Activated CD4-positive, CD25-positive, alpha-beta regulatory T cell treated with anti-CD3 and anti-CD28 coated beads, Interleukin-2, amount 50 U/mL, for 72 hours (primary cell): ENCODE measurements at places on chromosomes 1 and 21.

DNA sequence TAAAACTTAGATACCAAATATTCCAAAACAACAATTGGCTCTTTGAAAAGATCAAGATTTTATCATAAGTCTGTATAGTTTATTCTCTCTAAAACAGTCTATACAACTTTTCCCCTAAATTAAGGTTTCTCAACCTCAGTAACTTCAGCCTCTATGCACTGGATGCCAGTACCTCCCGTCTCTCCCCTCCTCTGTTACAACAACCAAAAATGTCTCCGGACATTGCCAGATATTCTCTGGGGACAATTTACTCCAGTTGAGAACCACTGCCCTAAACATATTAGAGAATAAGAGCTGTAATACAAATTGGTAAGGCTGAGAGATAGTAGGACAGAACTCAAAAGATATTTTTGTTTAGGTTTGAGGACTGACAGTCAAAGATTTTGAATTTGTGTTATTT is 71.6 kb downstream of the TMEM200B start:
- DNase-seq, result no peak

DNA sequence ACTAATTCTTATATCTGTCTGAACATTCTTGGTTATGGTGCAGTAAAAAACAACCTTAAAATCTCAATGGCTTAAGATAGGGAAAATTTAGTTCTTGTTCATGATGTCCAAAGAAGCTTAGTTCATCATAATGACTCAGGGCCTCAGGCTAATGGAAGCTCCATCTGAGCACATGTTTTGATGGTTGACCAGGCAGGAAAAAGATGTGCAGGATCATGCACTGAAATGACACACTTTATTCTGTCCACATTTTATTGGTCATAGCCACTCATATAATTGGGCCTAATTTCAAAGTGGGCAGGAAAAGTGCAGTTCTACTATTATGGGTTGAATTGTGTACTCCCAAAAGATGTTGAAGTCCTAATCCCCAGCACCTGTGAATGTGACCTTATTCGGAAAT is 198.2 kb downstream of the CENPF start:
- DNase-seq, result no peak

DNA sequence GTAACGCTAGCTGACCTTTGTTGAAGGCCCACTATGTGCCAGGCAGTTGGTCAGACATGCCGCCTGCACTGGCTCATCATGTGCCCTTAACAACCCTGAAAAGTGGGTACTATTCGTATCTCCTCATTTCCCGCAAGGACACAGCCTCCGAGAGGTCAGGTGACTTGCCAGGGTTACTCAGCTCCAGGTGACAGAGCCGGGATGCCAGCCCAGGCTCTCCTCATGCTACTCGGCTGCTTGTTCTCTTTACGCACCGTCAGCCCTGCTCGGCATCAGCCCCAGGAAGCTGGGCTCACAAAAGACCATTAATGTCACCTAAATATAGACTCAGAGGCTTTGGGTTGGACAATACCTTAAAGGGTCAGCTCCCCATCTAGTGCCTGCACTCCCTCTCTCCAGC is 29.0 kb downstream of the GRHL3 start:
- no peak for DNase-seq

DNA sequence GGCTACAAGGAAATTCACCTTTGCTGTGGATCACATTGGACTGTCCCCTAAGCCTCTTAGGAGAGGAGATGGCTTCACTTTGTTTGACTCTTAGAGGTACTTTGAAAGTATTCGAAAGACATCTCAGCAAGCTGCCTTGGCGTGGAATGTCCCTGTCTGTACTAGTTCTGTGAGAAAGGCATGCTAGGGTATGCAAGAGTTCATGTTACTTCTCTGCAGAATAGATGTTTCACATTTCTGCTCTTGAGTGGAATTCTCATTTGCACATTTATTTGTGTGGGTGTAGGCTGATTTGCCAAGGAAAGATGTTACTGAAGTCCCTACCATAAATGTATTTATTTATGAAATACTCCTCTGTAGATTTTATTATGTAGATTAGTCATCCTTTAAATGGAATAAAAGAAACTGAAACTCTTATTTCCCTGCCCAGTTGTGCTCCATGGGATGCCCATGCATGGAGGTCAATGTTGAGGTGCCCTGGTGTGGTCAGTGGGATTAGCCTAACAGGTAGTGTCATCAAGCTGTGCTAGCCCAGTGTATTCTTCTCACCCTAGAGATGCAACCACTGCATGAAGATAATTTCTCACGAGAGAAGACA is 13.8 kb downstream of the MIA3 start:
- DNase-seq, result no peak

DNA sequence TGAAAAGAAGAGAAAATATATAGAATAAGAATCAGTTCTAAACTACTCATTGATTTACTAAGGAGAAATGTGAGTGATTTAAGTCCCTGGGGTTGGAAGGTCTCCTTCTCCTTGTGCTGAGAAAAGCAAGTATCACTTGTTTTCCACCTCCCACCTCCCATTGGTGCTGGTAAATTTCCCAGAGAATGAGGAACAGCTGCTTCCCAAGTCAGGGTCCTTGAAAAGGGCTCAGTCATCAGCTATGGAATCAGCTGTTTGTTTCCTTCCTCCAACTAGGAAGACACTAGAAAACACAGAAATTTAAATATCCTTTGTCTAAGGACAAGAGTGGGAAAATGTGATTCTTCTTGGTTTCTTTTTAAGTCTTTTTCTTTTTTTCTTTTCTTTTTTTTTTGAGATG is 131.3 kb upstream of the C1orf21 start:
- DNase-seq, result no peak

GRCh38 chr1:41615981-41616380 is 131.5 kb upstream of the EDN2 start:
- no peak for DNase-seq

DNA sequence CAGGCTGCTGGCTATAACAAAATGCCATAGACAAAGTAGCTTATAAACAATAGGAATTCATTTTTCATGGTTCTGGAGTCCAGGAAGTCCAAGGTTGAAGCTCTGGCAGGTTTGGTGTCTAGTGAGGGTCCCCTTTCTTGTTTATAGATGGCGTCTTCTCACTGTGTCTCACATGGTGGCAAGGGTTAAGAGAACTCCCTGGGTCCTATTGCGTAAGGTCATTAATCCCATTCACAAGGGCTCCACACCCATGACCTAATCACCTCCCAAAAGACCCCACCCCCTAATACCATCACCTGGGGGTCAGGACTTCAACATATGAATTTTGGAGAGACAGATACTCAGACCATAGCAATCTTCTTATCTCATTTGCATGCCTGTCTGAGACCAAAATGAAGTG is 108.9 kb upstream of the USP25 start:
- DNase-seq, result no peak

GRCh38 chr1:92484472-92485380 is 2.0 kb downstream of the GFI1 start:
- peak; percentile 67 for DNase-seq

DNA sequence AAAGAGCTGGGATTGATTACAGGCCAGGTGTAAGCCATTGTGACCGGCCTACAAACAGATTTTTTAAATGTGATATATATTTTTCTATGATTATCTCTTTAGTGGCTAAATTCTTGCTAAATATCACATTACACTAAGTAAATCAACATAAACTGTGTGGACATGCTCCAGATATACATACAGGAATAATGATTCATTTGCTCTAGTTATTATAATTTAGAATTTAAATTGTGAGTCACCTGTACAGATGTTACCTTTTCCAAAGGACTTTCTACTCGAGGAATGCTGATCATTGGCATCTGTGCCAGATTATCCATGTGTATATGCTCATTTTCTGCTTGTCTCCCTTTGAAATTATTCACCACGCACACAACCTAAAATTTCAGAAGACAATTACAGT is 90.1 kb downstream of the PLPPR5 start:
- DNase-seq, result no peak

GRCh38 chr1:56028244-56028643 is 551.1 kb downstream of the PLPP3 start:
- DNase-seq, result no peak

DNA sequence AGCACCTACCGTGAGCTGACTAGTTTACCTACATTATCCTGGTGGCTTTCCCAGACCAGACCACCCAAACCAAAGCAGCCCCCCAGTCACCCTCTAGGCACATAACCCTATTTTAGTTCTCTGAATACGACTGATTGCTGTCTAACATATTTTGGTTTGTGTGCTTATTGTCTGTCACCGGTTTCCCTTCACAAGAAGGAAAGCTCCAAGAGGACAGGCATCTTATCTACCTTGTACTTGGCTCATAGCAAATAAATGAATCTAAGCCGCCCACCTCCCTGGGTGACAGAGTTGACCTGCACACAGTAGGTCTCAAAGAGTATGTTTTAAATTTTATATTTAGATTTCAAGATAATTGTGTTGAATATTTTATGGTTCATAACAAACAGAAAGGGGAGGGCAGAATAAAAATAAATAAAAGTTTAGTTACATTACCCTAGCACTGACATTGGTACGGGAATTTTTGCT is 904 bp upstream of the PRDX6 start:
- no peak for DNase-seq

GRCh38 chr1:100455478-100456072 is 82.4 kb upstream of the GPR88 start:
- no peak for DNase-seq
